Hypothalamus (tissue), 51 donors: ENCODE measurements at places on chromosomes 2 and 18.

DNA sequence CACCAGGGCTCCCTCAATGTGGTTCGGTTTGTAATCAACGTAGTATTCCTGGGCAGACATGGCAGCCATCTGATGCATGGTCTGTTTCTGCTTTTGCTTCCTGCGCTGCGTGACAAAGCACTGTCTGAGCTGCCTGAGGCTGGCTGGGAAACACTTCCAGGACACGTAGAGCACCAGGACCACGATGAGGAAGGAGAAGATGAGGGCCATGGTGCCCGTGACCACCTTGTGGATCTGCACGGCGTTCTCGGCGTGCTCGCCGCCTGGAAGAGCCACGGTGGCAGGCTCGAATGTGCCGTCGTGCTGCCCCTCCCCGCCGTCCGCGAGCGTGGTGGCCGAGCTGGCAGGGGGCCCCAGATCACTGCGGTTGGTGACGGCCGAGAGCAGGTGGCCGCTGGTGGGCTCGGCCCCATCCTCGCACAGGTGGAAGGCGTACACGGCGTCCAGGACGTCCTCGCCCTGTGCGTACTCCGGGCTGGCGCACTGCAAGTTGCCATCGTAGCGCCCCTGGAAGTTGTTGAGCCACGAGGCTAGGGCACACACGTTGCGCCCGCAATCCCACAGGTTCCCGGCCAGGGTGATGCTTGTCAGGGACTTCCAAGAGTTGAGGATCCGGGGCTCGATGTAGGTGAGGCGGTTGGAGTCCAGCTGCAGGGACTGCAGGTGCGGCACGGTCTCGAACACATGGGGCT is 2.1 kb downstream of the LRRTM1 start:
- DNase-seq: no peak

- no peak for DNase-seq
Measured at GRCh38 chr2:100513650-100514049, 43.4 kb downstream of the NMS start.

- DNase-seq: peak; percentile 9
Measured at GRCh38 chr2:78979380-78980151, 45.9 kb upstream of the REG3G start.

- no peak for DNase-seq
Measured at GRCh38 chr2:41832218-41832617, 215.6 kb upstream of the PKDCC start.

GRCh38 chr2:154195644-154196195 is 324.0 kb downstream of the GALNT13 start:
- DNase-seq: no peak

DNA sequence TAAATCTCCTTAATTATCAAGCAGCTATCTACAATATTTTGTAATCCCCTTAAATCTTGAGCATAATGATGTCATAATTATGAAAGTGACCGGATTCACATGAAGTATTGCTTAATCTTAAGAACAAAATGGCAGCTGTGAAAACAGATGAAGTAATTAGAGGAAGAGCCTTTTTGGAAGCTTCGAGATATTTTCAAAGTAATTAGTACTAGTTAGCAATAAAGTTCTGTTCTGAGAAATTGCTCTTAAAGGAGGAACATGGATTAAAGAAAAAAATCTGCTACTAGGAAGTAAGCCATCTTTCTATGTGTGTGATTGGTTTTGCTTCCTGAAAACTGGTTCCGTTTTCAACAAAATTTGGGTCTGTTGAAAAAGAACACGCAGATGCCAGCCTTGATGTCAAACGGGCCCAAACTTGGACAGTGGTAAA is 18.3 kb downstream of the CLUL1 start:
- DNase-seq: no peak

DNA sequence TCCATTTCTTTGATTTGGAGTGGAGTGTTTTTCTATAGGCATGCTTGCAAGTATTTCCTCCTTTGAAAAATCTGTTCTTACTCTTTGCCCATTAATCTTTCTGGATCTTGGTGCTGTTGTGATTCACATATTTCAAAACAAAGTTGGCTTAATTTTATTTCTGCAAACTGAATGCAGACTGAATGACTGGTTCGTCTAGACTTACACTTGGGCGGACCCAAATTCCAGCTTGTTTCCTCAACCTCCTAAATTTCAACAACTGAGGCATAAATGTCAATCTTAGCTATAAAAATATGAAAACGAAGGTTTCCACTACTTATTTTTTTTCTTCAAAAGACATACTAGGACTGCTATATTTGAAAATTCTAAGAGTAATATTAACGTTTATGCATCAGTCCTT is 59.0 kb downstream of the ANKRD44 start:
- DNase-seq: no peak

GRCh38 chr18:48676756-48677368 is 138.0 kb downstream of the CTIF start:
- peak; percentile 61 for DNase-seq

GRCh38 chr18:50687491-50687890 is 127.6 kb downstream of the MAPK4 start:
- no peak for DNase-seq

- no peak for DNase-seq
Measured at GRCh38 chr2:181971032-181971431, 14.6 kb upstream of the PPP1R1C start.

GRCh38 chr2:11133936-11134320 is 21.3 kb upstream of the SLC66A3 start:
- DNase-seq: no peak

GRCh38 chr18:59834267-59834666 is 65.5 kb upstream of the PMAIP1 start:
- no peak for DNase-seq

GRCh38 chr2:71938108-71938507 is 209.6 kb downstream of the CYP26B1 start:
- no peak for DNase-seq

- DNase-seq: peak; percentile 83
Measured at GRCh38 chr2:25376750-25377621, 35.3 kb upstream of the DNMT3A start.

DNA sequence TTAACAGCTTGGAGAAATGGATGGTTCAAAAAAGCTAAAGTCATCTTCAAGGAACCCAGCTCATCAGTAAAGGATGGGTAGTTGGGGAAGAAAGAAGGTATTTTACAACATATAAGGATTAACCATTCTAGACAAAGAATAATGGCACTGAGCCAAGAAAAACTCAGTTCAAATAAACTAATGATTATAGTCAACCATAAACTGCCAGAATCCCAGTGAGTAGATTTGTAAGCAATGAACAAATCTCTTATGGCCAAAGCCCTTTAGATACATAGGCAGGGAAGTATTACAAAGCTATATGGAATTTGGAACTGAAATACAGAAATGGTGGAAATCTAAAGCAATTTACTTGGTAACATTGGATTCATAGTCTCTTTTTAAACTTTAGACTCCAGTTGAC is 92.4 kb upstream of the ZFP36L2 start:
- no peak for DNase-seq

DNA sequence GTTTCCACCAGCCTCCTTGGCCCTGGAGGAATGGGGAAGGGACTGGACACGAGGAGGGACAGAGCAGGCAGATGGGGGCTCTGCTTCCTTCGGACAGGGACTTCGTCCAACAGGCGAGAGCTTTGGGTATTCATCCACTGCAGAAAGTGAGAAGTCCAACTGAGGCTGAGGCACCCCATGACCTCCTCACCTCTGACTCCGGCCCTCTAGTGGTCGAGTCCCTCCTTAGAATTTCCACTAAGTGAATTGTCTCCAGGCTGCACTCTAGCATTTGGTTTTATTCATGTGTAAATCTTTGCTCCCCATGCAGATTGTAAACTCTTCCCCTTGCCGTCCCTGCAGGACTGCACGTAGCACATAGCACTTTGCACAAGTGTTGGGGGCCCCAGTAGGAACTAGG is 75.6 kb downstream of the TMEM247 start:
- DNase-seq: no peak

DNA sequence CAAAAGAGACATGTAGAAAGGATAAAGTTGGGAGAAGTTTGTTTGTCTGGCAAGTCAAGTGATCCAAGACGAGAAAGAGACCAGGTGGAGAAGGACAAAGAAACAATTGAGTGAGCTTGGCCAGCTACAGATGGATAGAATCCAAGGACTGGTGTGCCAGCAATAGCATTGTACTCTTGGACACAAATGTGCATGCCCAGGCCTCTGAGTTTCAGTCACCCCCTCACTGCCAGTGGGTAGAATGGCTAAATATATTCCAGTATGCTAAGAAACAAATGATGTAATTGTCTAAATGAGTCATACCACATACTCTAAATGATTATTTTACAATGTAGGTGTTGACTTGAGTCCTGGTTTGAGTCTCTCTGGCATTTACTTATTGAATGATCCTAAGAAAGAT is 881.3 kb downstream of the LRRTM4 start:
- DNase-seq: no peak

- no peak for DNase-seq
Measured at GRCh38 chr2:224876522-224876921, 160.4 kb upstream of the CCDC195 start.

GRCh38 chr2:39497082-39497801 is 60.2 kb upstream of the MAP4K3 start:
- DNase-seq: no peak

GRCh38 chr2:36626756-36627155 is 28.8 kb upstream of the FEZ2 start:
- no peak for DNase-seq

DNA sequence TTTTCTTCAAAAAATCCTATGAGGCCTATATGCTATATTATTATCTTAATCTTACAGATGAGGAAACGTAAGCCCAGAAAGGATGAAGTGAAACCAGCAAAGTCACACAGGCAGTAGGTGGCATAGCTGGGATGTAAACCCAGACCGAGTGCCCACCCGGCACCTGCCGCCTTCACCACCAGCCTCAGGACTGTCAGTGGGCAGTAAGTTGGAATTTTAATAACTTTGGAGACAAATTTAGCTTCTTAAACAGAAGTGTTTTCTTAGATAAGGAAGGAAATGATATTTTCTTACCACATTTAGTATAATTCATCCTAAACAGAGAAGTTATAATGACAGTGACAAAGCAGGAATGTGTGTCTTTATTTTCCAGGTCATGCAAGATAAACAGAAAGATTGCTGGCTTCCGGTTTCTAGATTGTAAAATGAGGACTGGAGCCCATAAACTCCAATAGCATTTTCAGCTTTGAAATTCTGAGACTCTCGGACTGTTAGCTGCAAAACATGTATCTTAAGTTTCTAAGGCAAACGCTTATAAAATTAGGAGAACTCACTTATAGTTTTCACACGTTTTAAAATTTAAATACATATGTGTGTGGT is 59.3 kb downstream of the CD8B2 start:
- no peak for DNase-seq

DNA sequence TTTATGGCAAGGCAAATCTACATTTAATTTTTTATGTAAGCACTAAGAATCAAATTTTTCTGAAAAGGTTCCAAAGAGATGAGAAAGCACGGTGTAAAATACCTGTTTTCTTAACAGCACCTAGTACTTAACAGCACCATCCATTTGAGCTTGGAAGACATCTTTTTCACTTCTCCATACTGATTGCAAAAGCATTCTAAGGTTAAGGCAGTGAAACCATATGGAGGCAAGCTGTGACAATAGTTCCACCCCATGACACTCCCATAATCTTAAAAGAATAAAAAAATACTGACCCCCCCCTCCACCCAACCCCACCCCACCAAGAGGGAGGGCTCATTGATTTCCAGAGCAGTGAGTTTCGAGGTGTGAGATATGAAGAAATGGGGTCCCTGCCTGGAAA is 60.6 kb downstream of the ZCCHC2 start:
- DNase-seq: no peak

DNA sequence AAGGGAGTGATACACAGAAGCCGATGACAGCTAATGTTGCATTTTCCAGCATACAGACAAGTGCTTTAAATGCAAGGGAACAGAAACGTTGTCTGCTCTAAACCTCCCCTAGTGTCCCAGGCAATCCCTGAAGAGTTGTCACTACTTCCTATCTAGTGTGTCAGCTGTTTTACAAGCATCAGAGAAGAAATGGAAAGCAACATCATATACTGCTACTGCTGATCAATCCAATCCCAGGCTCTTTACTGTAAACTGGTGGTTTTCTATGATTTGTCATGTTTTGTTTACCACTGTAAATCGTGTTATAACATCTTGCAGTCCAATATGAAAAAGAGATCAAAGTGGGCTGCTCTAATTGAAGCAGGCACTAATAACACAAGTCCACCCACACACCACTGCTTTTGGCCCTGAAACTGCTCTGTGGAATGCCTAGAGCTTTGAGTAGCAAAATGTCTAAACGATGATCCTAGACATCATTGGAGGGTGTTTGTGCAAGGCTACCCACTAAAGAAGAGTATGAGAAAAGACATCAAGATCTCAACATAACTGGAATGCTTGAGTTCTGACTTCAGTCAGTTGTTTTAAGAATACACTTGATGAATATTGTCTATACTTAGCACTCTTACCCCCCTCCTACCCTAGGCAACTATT is 18.1 kb upstream of the ROCK1 start:
- no peak for DNase-seq

- no peak for DNase-seq
Measured at GRCh38 chr2:20322527-20323300, 27.9 kb downstream of the PUM2 start.

- no peak for DNase-seq
Measured at GRCh38 chr2:83826577-83826976, 632.5 kb downstream of the SUCLG1 start.

GRCh38 chr2:32278478-32278853 is 762 bp downstream of the YIPF4 start:
- no peak for DNase-seq

- no peak for DNase-seq
Measured at GRCh38 chr18:53567929-53568574, 656.4 kb downstream of the MBD2 start.

DNA sequence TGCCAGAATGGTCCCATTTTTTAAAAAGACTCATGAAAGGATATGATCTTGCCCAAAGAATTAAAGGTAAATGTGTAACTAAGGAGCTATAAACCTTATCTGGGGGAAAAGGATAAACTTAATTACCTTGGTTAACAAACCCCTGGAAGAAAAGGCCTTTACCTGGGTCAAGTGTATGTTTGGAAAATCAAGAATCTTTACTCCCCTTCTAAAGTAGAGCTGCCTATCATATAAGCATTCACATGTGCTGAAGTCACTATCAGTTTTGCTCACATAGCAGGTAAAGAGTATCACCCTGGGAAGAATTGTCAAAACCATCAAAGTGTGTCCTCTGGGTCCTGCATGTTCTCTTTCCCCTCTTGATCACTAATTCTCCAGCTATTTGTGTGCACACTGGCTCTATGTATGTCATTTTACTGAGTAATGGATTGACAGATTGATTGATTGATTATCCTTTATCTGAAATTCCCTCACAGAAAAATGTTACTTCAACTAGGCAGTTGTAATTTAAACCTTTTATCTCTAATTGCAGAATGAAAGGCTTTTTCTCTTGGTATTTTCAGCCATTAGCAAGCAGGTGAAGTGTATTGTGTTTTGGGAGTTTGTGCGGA is 199.4 kb downstream of the NOL4 start:
- DNase-seq: no peak
